ENCODE measurements at places on chromosomes 1 and 21. TPM values are rescaled to one million over a fixed set of nuclear protein-coding genes. Genes with fewer than 3 reads are reported as not detected.
A peak's percentile ranks its signal among the peaks of the same experiment; 100 is the strongest.

Gene RNU1-3
- 11,018 TPM for total RNA-seq

DNA sequence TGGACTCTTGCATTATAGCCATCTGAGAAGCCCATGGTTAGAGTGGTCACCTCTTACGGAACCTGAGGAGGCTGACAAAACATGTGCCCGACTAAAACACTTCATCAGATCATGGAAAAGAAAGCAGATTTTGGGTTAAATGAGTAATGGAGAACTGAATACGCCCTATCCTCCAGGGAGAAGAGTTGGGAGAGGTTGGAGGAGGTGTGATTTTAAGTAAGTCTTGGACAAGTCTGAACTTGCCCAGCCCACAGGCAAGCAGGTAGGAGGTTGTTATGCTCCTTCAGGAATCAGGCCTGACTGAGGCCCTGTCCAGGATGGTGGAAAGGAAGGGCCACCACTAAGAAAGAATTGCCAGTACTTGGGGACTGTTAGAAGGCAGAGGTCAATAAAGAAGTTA is 255.8 kb downstream of the TGFB2 start:
- no peak overlapping the region for H3K27ac ChIP-seq
- H3K36me3 ChIP-seq: no peaks in the 10 kb centered on the region
- DNase-seq: no peak

DNA sequence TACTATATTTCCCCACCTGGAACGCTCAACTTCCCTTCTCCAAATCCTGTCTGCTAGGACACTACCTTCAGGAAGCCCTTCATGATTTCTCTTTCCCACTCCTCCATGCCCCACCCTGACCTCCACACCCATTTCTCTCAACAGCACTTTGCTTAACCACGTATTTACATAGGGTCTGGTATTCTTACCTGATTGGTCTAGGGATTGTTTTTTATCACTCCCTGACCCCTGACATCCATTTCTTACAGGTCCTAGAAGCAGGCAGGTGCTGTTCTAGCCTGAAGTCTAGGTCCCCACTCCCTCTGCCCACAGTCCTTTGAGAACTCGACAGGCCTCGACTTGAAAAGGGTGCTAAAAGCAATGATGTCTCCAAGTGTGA is 47.5 kb downstream of the DMAP1 start:
- 0 out of 2 replicates have a peak, but pooled peaks cover 8% of the 10 kb centered on the region for H3K4me1 ChIP-seq
- H3K36me3 ChIP-seq: 0 out of 2 replicates have a peak, but pooled peaks cover 1% of the 10 kb centered on the region
- DNase-seq: no peak
- no peak overlapping the region for H3K4me3 ChIP-seq

GRCh38 chr1:226444901-226445300 is 37.0 kb upstream of the PARP1 start:
- no peak overlapping the region for H3K4me3 ChIP-seq
- no peaks in the 10 kb centered on the region for H3K36me3 ChIP-seq
- DNase-seq: no peak

GRCh38 chr1:24540051-24540905 is 15.6 kb upstream of the NCMAP start:
- no peak for DNase-seq
- H3K4me3 ChIP-seq: no peak overlapping the region
- peak overlapping the region; percentile 94 for H3K27ac ChIP-seq
- peaks cover 77% of the 10 kb centered on the region for H3K4me1 ChIP-seq

GRCh38 chr1:11719313-11720032 is 16.5 kb upstream of the AGTRAP start:
- DNase-seq: no peak
- peak overlapping the region; percentile 72 for H3K4me3 ChIP-seq
- H3K27me3 ChIP-seq: peaks cover 40% of the 10 kb centered on the region
- H3K4me1 ChIP-seq: peaks cover 11% of the 10 kb centered on the region
- H3K36me3 ChIP-seq: no peaks in the 10 kb centered on the region

DNA sequence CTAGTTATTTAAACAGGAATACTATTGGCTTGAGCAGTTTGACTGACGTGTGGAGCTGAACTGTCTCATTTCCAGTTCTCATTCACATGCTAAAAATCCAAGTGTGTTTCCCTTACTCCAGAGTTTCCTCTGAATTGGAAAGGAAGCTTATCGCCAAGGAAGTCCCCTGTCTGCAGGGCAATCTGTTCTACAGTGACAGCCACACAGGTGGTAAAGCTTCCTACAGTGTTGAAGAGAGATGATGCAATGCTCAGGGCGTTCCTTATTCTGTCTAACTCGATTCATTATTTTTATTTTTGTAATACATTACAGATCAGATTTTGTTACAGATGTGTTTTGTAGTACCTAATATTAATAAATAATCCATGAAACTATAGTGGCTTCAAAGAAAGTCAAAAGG is 41.3 kb downstream of the ADAMTS5 start:
- no peaks in the 10 kb centered on the region for H3K36me3 ChIP-seq
- H3K27me3 ChIP-seq: no peaks in the 10 kb centered on the region
- no peak for DNase-seq
- H3K4me3 ChIP-seq: no peak overlapping the region

DNA sequence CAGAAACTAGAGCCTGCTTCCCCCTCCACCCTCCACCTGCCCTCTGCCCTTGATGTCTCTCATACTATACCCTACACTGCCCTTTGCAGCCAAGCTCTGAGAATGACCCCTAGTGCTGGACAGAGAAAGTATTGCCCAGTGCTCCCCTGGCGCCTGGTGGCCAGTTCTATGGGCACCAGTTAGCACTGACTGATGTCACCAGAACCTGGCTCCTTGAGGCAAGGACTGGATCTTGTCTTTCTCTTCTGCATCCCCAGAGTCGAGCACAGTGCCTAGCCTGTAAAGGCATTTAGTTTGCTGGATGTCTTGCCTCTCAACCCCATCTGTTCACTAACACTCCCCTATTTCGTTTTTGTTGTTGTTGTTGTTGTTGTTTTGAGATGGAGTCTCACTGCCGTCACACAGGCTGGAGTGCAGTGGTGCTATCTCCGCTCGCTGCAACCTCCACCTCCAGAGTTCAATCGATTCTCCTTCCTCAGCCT is 5.9 kb downstream of the PHLDA3 start:
- no peak overlapping the region for H3K4me3 ChIP-seq
- peaks cover 2% of the 10 kb centered on the region for H3K36me3 ChIP-seq
- H3K27me3 ChIP-seq: peaks cover 11% of the 10 kb centered on the region

DNA sequence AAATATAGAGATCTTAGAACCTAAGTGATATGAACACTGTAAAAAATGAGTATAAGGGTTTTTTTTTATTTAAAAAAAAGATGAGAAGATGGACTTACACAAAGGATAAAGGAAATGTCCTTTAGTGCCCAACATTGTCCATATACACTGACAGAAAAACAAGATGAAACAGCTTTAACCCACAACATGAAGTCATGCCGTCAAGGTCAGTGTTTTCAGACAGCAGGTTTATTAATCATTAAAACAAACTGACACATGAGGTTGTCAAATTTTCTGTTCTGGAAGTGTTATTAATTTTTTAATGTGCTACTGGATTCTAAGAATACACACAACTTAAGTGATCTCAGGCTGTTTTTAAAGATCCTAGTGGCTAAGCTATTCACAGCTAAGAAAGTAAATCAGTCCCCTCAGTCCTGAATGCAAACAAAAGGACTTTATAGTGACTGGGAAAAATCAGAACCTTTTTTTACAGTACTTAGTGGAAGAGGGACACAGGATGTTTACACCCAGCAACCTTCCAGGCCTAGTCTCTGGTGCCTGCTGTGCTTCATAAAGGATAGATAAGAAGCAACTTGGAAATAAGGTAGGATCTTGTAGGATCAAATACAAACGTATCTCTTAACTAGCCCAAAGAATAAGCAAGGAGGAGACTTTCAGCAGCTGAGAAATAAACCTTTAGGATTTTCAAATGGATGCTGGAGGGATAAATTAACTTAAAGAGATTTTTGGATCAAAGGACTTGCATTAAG is 21.9 kb upstream of the PKN2 start:
- H3K4me3 ChIP-seq: no peak overlapping the region
- H3K36me3 ChIP-seq: no peaks in the 10 kb centered on the region
- no peak for DNase-seq
- H3K4me1 ChIP-seq: peaks cover 26% of the 10 kb centered on the region
- no peak overlapping the region for H3K27ac ChIP-seq
- H3K27me3 ChIP-seq: no peaks in the 10 kb centered on the region

Gene KLHDC7A
- 1.8 TPM for total RNA-seq

Gene ST3GAL3
- total RNA-seq: 3.4 TPM

Gene SLC6A9
- 4.8 TPM for total RNA-seq

- H3K36me3 ChIP-seq: peaks cover 3% of the 10 kb centered on the region
- no peaks in the 10 kb centered on the region for H3K27me3 ChIP-seq
- H3K4me1 ChIP-seq: peaks cover 9% of the 10 kb centered on the region
- no peak overlapping the region for H3K27ac ChIP-seq
- H3K4me3 ChIP-seq: no peak overlapping the region
Measured at GRCh38 chr1:155715777-155716176, 26.9 kb downstream of the DAP3 start.

Gene GNG12
- 0.17 TPM for total RNA-seq

Gene FMO1
- total RNA-seq: not detected

GRCh38 chr1:197116156-197116555 is 30.3 kb downstream of the ASPM start:
- H3K4me1 ChIP-seq: no peaks in the 10 kb centered on the region
- H3K27me3 ChIP-seq: no peaks in the 10 kb centered on the region
- H3K36me3 ChIP-seq: peaks cover 30% of the 10 kb centered on the region
- no peak overlapping the region for H3K27ac ChIP-seq

DNA sequence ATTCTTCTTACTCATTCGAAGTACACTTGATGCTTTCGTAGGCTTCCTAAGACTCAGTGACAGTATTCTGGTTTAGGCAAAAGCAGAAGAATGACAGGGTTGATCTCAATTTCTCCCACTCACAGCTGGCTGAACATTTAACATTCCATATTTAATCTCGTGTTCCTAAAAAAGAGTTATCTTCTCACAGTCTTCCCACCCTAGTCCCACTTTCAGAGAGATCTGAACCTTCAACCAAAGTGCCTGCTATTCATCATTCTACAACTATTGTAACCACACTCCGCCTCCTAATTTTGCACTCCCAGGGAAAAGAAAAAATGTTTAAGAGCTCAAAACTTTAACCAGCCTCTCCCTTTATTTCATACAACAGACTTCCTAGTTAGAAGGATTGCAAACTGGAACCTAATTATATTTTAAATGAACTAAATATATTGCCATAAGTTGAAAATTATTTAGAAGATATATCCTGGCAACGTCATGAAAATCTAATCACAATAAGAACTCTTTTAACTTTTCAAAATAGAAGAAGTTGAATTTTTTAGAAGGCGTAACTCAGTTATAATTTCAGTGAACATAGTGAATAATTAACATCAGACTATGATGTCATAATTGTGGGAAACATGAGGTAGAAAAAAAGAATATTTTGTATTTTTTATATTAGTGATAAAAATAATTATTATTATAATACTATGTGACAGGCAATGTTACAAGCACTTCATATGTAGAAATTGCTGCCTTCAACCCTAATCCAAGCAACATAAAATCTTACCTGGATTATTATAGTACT is 540.9 kb upstream of the ADGRL2 start:
- no peak for DNase-seq
- H3K36me3 ChIP-seq: no peaks in the 10 kb centered on the region
- H3K27ac ChIP-seq: no peak overlapping the region

- DNase-seq: no peak
- H3K4me1 ChIP-seq: no peaks in the 10 kb centered on the region
- no peaks in the 10 kb centered on the region for H3K36me3 ChIP-seq
- H3K27me3 ChIP-seq: no peaks in the 10 kb centered on the region
- no peak overlapping the region for H3K4me3 ChIP-seq
Measured at GRCh38 chr21:39510240-39510639, 58.5 kb downstream of the SH3BGR start.

Gene CNR2
- not detected for total RNA-seq

Gene HFM1
- total RNA-seq: 0.29 TPM

DNA sequence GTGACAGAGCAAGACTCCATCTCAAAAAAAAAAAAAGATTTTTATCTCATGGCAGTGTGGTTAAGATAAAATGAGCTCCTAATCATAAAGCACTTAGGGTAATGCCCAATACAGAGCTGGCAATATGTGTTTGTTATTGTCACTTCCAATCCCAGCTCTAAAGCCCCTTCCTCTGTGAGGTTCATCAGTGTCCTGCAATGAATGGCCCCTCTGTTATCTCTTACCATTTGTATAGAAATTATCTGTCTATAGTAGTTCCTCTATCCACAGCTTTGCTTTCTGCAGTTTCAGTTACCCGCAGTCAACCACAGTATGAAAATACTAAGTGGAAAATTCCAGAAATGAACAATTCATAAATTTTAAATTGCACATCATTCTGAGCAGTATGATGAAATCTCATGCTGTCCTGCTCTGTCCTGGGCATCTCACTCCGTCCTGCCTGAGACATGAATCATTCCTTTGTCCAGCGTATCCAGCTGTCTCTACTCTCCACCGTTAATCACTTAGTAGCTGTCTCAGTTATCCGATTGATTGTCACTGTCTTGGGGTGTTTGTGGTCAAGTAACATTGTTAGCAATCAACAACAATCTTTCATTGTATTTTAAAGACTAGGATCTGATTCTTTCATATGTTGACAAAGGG is 50.2 kb upstream of the DNAH14 start:
- H3K27me3 ChIP-seq: 0 out of 3 replicates have a peak, but pooled peaks cover 7% of the 10 kb centered on the region
- H3K4me3 ChIP-seq: no peak overlapping the region

Gene CDA
- 0.66 TPM for total RNA-seq

DNA sequence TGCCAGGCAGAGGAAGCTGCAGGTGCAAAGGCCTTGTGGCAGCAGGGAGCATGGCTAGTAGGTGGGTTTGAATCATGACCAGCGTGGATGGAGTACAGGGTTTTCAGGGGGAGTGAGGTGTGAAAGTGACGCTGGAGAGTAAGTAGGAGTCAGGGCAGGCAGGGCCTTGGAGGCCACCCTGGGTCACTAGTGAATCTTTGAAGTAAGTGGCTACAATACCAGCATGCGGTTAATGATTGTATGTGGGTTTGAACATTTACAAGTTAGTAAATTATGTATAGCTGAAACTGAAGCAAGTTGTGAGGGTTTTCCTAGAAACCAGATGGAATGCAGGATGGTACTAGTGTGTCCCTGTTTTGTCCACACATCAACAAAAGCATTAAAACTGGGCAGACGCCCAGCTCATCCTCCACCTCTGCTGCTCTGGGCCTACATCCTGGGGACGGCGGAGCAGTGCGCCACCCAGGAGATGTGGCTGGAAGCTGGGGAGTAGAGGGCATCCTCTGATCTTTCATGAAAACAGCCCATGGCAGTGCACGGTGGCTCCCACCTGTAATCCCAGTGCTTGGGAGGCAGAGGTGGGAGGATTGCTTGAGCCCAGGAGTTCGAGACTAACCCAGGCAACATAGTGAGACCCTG is 41.2 kb upstream of the B3GALNT2 start:
- H3K36me3 ChIP-seq: peaks cover 1% of the 10 kb centered on the region
- peaks cover 10% of the 10 kb centered on the region for H3K4me1 ChIP-seq
- no peak overlapping the region for H3K4me3 ChIP-seq
- DNase-seq: no peak

GRCh38 chr1:158434741-158435140 is 8.7 kb upstream of the OR10K2 start:
- H3K4me1 ChIP-seq: no peaks in the 10 kb centered on the region
- H3K27me3 ChIP-seq: no peaks in the 10 kb centered on the region
- DNase-seq: no peak
- no peaks in the 10 kb centered on the region for H3K36me3 ChIP-seq

Measured in HepG2 (cell line).